ENCODE measurements at places on chromosomes 7 and 10.

DNA sequence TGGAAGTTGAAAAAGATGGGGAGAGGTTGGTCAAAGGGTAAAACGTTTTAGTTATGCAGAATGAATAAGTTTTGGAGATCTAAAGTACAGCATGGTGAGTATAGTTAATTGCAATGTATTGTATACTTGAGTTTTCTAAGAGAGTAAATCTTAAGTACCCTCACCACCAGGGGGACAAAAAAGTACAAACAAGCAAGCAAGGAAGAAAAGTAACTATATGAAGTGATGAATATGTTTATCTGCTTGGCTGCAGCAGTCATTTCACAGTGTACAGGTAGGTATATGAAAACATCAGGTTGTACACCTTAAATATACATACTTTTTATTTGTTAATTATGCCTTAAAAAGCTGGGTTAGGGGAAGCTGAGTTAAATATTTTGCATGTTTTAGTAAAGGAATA lies 157.3 kb downstream of the PCLO start:
- no peaks in the 10 kb centered on the region for H3K4me1 ChIP-seq
- DNase-seq: peak; percentile 12
- no peaks in the 10 kb centered on the region for H3K27me3 ChIP-seq
- H3K36me3 ChIP-seq: no peaks in the 10 kb centered on the region
- H3K4me3 ChIP-seq: no peak overlapping the region

DNA sequence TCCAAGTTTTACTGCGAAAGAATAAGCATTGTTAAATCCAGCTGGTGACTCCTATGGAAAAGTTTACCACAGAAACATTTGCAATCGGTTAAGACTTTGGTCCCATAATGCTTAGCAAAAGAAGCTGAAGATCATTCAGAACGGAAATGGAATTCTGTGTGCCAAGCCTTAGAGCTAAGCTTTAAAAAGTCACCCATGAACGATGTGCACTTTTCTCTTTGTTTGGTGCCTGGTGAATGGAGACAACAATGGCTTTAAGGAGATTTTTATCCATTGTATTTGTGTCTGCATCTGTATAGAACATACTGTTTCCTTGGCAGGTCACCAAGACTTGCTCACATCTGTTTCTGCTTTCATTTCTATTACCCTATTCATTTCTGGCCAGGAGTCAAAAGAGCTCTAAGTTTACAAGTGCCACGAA lies 26.3 kb upstream of the COL1A2 start:
- H3K27me3 ChIP-seq: no peaks in the 10 kb centered on the region
- H3K27ac ChIP-seq: peak overlapping the region; percentile 58
- no peaks in the 10 kb centered on the region for H3K36me3 ChIP-seq

DNA sequence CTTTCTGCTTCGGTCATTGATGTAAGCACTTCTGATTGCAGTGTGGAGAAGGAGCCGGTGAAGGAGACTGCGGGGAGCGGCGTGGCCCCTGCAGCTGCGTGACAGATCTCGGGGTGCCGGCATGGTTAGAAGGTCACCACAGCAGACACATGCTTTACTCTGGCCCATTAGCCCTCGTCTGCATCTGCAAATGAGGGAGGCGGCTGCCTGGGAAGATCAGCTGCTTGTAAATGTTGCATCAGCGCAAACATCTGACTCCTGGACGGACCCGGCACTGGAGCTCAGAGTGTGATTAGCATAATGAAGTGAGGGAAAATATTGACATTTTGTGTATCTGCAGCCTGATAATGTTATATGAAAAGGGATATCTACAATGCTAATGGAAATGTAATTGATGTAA lies 30.5 kb upstream of the MNX1 start:
- no peaks in the 10 kb centered on the region for H3K27me3 ChIP-seq
- H3K27ac ChIP-seq: no peak overlapping the region
- H3K36me3 ChIP-seq: no peaks in the 10 kb centered on the region
- peak; percentile 51 for DNase-seq
- no peaks in the 10 kb centered on the region for H3K4me1 ChIP-seq

- no peaks in the 10 kb centered on the region for H3K36me3 ChIP-seq
- no peaks in the 10 kb centered on the region for H3K27me3 ChIP-seq
- H3K4me1 ChIP-seq: no peaks in the 10 kb centered on the region
- H3K4me3 ChIP-seq: no peak overlapping the region
These were observed 339.7 kb downstream of the THSD7A start for GRCh38 chr7:11492307-11492706.

DNA sequence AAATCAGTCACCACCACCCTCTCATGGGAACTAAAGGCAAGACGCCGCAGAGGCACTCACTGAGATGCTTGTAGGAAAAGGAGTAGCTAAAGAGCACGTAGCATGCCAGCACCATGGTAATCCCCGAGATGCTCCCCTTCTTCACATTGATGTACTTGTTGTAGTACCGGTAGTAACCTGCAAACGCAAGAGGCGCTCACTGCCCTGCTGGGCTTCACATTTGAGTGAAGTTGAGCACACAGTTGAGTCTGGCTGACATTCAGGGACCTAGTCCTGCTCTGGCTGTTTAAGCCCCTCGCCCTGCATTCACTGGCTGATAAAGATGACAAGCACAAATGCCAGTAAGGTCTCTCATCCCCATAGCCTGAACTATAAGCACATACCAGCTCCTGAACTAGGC lies 6.9 kb downstream of the ATP5MF start:
- H3K4me3 ChIP-seq: no peak overlapping the region
- H3K27me3 ChIP-seq: no peaks in the 10 kb centered on the region
- DNase-seq: no peak
- peaks cover 30% of the 10 kb centered on the region for H3K36me3 ChIP-seq

DNA sequence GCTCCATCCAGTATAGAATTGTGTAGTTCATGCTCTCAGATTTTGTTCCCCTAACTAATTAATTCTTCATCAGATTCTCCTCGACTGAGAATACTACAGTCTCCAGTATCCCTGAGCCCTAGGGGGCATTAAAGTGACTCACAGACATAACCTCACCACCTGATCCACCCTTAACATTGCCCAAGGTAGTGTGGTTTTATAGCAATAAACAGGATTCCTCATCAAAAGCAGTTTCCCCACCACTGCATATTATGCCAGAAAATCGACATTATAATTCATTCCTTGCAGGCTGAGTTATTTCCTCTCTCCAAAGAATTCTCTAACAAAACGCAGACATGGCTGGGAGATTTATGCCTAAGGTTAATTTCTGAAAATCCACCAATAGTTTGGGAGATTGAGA lies 1402.5 kb upstream of the CELF2 start:
- no peak for DNase-seq
- no peak overlapping the region for H3K27ac ChIP-seq
- H3K27me3 ChIP-seq: no peaks in the 10 kb centered on the region
- H3K36me3 ChIP-seq: no peaks in the 10 kb centered on the region
- no peak overlapping the region for H3K4me3 ChIP-seq
- no peaks in the 10 kb centered on the region for H3K4me1 ChIP-seq

DNA sequence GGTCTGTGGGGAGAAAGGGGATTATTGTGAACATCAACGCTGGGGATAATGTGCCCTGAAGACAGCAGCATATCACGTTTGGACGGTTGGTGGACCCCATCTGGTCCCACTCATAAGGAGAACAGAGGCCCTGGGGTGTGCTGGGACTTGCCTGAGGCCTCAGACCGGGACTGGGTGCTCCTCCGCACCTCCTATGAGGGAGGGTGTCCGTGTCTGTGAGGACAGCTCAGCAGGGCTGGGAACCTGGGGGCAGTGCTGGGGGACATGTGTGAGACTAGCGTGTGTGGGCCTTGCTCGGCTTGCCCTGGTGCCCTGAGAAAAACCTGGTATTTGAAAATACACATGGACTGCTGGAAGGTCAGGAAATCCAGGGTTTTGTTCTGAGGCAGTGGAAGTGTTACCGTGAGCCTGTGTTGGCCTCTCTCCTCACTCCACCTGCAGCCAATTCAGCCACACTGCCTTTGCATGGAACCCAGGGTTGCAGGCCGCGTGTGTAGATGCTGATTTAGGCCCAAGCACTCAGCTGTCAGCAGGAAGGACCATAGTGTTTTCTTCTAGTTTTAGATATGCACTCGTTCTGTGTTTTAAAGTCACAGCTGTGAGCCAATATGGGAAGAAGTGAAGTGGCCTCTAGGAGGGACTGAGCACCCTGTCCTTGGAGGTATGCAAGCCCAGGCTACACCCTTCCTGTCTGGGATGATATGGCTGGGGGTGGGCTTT lies 13.4 kb upstream of the SH2D4B start:
- no peaks in the 10 kb centered on the region for H3K4me1 ChIP-seq
- DNase-seq: no peak
- H3K27ac ChIP-seq: no peak overlapping the region
- peaks cover 4% of the 10 kb centered on the region for H3K36me3 ChIP-seq
- H3K27me3 ChIP-seq: no peaks in the 10 kb centered on the region

DNA sequence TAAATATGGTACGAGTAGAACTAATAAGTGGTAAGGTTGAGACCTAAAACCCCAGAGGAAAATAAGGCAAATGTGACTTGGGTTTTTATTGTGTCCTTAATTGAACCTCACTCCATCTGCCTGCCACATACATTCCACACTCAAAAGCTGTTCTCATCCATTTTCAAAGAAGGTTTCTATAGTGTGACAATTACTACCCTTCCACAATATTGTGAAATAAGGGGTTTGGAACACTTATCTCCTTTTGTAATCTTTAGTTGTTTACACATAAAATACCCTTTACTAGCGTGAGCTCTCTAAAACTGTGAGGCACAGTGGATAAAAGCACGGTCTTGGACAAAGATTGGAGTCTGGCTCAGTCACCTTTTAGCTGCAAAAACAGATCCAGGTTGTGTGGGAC lies 166.6 kb downstream of the THSD7A start:
- no peaks in the 10 kb centered on the region for H3K4me1 ChIP-seq
- no peak for DNase-seq
- H3K4me3 ChIP-seq: no peak overlapping the region
- H3K27me3 ChIP-seq: no peaks in the 10 kb centered on the region
- no peak overlapping the region for H3K27ac ChIP-seq

DNA sequence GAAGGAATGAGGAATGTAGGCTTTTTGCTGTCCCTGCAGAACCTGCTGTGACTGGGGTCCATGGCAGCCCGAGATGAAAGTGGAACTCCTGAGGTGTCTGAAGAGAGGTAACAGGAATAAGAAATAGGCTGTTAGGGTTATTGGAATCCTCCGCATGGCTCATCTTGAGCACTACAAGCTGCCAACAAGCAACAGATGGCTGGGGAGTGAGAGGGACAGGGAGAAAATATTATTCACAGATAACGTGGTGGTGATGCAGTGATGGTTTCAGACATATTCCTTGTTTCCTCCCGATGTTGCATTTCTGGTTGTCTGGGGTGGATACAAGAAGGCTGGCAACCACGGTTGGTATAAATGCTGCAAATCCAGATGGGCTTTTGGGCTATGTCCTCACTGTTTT lies 46.1 kb downstream of the AP3M1 start:
- no peaks in the 10 kb centered on the region for H3K4me1 ChIP-seq
- no peak for DNase-seq
- no peak overlapping the region for H3K27ac ChIP-seq
- no peak overlapping the region for H3K4me3 ChIP-seq
- no peaks in the 10 kb centered on the region for H3K27me3 ChIP-seq
- peaks cover 14% of the 10 kb centered on the region for H3K36me3 ChIP-seq

GRCh38 chr7:44750921-44751571 lies 2.4 kb downstream of the ZMIZ2 start:
- peak overlapping the region; percentile 24 for H3K27ac ChIP-seq
- peak; percentile 30 for DNase-seq
- peak overlapping the region; percentile 86 for H3K4me3 ChIP-seq
- no peaks in the 10 kb centered on the region for H3K27me3 ChIP-seq
- H3K4me1 ChIP-seq: peaks cover 5% of the 10 kb centered on the region

GRCh38 chr7:130356121-130356875 lies 11.7 kb downstream of the CPA5 start:
- H3K4me1 ChIP-seq: peaks cover 2% of the 10 kb centered on the region
- H3K4me3 ChIP-seq: no peak overlapping the region
- H3K27ac ChIP-seq: peak overlapping the region; percentile 90
- no peaks in the 10 kb centered on the region for H3K27me3 ChIP-seq
- no peaks in the 10 kb centered on the region for H3K36me3 ChIP-seq
- DNase-seq: peak; percentile 62

- no peaks in the 10 kb centered on the region for H3K4me1 ChIP-seq
- peaks cover 2% of the 10 kb centered on the region for H3K27me3 ChIP-seq
- H3K4me3 ChIP-seq: no peak overlapping the region
These were observed 186.7 kb upstream of the LYZL2 start for GRCh38 chr10:30816159-30816819.

GRCh38 chr7:601595-602340 lies 82.1 kb upstream of the PDGFA start:
- no peaks in the 10 kb centered on the region for H3K27me3 ChIP-seq
- peaks cover 13% of the 10 kb centered on the region for H3K4me1 ChIP-seq
- peak; percentile 55 for DNase-seq
- no peaks in the 10 kb centered on the region for H3K36me3 ChIP-seq

GRCh38 chr7:79421751-79422150 lies 31.7 kb downstream of the MAGI2 start:
- no peak overlapping the region for H3K4me3 ChIP-seq
- no peak overlapping the region for H3K27ac ChIP-seq
- no peak for DNase-seq
- H3K4me1 ChIP-seq: no peaks in the 10 kb centered on the region
- H3K36me3 ChIP-seq: no peaks in the 10 kb centered on the region

DNA sequence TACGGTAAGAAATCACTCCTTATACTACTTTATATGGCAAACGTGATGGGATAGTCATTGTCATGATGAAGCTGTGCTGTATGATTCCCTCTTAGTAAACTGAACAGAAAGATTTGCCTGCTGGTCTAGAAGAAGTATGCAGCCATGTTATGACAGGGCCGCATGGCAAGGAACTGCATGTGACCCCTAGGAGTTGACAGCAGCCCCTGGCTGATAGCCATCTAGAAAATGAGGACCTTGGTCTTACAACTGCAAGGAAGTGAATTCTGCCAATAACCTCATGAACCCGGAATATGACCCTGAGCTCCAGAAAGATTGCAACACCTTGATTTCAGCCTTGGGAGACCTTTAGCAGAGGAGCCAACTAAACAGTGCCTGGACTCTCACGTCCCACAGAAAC lies 193.3 kb downstream of the SEMA3E start:
- no peak overlapping the region for H3K27ac ChIP-seq
- H3K36me3 ChIP-seq: no peaks in the 10 kb centered on the region
- no peaks in the 10 kb centered on the region for H3K4me1 ChIP-seq
- H3K27me3 ChIP-seq: no peaks in the 10 kb centered on the region
- H3K4me3 ChIP-seq: no peak overlapping the region

- H3K4me3 ChIP-seq: no peak overlapping the region
- H3K27me3 ChIP-seq: no peaks in the 10 kb centered on the region
- no peak overlapping the region for H3K27ac ChIP-seq
These were observed 126.9 kb downstream of the VIPR2 start for GRCh38 chr7:159017741-159018140.

- no peak overlapping the region for H3K4me3 ChIP-seq
- no peaks in the 10 kb centered on the region for H3K4me1 ChIP-seq
- no peaks in the 10 kb centered on the region for H3K27me3 ChIP-seq
- no peak for DNase-seq
- no peak overlapping the region for H3K27ac ChIP-seq
- no peaks in the 10 kb centered on the region for H3K36me3 ChIP-seq
These were observed 406.6 kb downstream of the HTR7 start for GRCh38 chr10:90451283-90451682.

DNA sequence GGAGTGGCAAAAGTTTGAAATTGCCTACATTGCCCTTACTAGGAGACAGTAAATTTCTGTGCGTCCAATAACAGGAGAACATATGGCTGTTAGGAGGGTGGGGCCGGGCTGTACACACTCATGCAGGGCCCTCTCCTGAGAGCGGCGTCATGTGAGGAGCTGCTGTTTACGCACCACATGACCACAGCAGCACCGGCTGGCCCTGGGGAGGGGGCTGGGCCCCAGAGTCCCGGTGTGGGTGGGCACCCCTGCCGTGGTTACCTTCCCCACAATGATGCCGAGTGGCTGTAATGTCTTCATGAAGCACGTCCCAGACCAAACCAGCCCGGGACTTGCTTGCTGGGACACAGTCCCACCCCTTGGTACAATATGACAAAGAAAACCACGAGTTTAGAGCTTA lies 308.7 kb downstream of the DNAJB6 start:
- no peak overlapping the region for H3K4me3 ChIP-seq
- no peak overlapping the region for H3K27ac ChIP-seq

Data from small intestine (tissue), 16 donors.